ENCODE measurements at places on chromosomes 11 and 22.
A peak's percentile ranks its signal among the peaks of the same experiment; 100 is the strongest.

DNA sequence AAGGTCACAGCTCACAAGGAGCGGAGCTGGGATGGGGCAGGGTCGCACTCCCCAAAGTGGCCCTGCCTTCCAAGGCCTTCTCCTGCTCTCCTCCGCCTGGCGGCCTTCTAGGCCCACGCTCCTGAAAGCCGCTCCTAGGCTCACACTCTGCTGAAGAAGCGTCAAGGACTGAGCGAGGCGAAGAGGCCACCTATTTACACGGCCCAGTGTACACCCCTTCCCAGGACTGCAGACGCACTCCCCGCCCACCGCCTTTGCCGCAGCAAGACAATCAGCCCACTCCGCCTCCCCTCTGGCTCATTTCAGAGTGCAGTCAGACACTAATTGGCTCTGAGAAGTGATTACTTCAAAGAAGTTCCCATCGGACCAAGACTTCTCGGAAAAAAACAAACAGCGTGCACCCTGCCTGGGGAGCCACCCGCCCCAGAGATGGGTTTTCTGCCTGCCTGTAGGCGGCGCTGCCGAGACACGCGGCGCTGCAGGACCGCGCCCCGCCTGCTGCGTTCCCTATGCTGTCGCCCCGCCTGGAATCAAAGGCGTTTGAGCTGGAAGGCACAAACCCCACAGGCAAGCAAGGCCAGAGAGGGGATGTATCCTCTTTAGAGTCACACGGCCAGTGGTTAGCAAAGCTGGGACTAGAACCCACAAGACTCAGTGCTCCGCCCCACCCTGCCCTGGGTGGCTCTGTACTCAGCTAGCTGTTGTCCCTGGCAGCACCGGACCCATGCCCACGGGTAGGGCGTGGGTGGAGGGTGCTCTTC lies 414.8 kb downstream of the BUD13 start:
- DNase-seq: no peak

- no peak for DNase-seq
Measured at GRCh38 chr22:23233084-23233531, 52.8 kb downstream of the BCR start.

DNA sequence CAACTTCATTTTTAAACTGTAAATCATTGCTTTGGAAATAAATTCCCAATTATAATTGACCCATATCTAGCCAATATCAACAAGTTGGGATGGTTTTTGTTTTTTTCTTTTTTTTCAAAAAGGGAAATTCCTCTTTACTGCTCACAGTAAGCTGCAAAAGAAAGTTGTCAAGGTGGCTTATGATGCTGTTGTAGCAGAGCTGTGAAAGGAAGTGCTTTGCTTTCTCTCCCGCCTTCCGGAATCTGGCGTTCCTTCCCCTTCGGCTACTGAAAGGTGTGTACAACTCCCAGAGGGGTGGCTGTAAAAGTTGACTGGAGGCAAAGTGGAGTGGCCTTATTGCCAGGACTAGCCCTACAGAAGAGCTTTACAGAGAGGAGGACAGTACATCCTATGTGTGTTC lies 16.2 kb upstream of the ADSL start:
- no peak for DNase-seq

DNA sequence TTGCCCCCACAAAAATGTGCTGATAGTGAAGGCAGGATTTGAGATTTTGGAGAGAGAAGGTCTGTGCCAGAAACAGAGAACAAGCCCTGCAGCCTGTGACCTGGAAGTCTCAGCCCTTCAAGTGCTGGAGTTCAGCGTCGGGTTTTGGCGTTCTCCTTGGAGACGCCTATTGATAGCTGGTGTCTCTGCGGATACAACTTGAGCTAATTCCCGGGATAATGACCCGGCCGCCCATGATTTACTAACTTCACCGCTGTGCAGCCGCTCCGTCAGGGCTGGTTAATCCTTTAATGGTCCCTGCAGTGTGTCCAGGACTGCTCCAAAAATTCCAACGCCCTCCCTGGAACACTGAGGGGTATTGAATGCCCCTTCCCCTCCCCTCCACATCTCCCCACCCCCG lies 76.6 kb downstream of the WT1 start:
- no peak for DNase-seq

DNA sequence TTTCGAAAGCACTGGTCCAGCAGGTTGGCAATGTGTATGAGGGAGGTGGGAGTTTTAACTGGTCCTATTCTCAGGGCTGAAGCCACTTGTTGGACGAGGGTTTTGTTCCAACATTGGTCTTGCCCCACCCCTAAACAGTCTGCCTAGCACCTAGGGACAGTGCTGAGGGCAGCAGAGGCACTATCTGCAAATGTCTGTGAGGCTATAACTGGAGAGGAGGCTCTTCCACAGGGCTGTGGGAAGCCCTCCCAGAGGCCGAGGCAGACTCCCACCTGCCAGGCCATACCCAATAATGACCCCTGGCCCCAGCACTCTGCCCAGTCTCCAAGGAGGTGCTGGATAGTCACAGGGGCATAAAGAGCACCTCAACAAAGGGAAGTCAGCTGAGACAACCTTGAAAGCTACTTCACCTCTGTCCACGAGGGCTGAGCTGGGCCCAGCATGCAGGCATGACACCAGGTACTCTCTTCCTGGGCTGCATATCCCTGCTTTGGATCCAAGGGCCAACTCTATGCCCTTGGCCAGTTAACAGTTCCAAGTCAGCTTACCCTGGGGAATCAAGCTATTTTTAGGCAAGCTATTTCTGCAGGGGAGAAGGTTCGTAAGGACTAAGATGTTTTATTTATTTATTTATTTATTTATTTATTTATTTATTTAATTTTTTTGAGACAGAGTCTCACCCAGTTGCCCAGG lies 40.2 kb upstream of the SLC25A1 start:
- no peak for DNase-seq

- DNase-seq: no peak
Measured at GRCh38 chr11:132531921-132532320, 1000.4 kb downstream of the OPCML start.

DNA sequence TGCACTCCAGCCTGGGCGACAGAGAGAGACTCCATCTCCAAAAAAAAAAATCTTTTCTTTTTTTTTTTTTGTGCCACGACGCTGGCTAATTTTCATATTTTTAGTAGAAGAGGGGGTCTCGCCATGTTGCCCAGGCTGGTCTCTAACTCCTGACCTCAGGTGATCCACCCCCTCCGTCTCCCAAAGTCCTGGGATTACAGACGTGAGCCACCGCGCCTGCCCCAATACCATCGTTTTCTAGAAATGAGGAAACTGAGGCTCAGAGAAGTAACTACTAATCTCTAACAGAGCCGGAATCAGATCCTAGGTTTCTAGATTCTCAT lies 13.5 kb downstream of the SSH3 start:
- DNase-seq: no peak

- no peak for DNase-seq
Measured at GRCh38 chr22:36769541-36770512, 6.1 kb downstream of the IFT27 start.

DNA sequence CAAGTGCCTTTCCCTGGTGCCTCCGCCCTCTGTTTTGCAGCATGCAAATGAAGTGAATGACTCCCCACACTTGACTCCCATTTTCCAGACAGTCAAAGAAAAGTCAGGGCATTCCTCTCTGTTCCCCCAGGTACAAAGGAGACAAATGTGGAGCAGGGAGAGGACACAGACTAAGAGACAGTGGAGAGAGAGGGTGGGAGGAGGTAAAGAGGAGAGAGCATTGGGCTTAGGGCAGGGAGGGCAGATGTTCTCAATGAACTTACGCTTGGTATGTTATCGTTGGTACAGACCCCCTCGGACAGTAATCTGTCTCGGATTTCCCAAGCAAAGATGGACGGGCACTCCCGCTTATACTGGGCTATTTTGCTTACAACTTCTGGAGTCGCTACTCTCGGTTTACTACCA lies 9.8 kb downstream of the PAX6 start:
- DNase-seq: no peak

- DNase-seq: no peak
Measured at GRCh38 chr11:128428935-128429334, 158.4 kb downstream of the ETS1 start.

DNA sequence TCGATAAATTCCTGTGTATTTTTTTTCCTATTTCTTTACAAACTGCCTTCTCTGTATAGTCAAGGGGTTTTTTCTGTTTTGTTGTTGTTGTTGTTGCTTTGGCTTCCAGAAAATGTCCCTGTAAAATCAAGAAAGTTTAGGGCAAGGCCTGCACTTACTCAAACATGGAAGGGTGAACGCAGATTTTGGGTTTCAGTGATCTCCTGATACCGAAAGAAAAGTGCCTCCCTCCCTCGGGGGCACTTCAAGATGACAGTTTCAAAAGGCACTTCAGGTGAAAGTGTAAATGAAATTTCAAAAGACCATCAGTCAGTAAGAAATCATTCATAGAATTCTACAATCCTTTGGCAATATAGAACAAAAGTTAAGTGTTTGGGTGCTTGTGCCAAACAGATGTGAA lies 43.4 kb upstream of the TMPRSS4 start:
- DNase-seq: no peak

GRCh38 chr11:34824425-34824824 lies 91.8 kb downstream of the APIP start:
- no peak for DNase-seq

DNA sequence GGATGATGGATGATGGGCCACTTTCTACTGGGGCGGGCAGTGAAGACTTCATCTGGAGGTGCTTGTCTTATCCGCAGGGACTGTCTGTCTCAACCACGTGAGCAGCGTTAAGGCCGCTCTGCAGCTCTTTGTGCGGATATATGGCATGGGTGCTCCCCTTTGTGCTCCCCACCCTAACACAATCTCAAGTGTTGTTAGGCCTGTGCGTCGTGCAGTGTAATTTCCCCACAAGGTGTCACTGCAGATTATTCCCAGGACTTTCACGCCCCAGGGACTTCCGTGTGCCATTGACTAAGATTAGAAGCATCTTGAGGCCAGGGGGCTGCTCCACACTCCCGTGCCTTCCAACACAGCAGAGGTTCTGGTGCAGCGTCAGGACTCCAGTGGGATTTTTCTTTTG lies 65.3 kb downstream of the TBC1D22A start:
- no peak for DNase-seq

DNA sequence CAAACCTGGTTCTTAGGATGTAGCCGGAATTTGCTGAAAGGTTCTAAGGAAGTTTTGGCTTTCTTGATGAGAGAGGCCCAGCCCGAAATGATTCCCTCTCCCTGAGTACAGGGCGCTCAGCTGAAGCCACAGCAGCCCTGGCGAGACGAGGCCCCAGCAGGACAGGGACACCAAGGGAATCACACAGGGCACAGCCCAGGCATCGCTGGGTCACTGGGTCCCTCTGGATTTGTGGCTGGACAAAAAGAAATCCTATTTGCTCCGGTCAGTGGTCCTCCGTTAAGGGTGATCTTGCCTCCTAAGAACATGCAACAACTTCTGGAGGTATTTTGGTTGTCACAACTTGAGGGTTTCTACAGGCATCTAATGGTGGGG lies 6.4 kb downstream of the FGF19 start:
- no peak for DNase-seq

DNA sequence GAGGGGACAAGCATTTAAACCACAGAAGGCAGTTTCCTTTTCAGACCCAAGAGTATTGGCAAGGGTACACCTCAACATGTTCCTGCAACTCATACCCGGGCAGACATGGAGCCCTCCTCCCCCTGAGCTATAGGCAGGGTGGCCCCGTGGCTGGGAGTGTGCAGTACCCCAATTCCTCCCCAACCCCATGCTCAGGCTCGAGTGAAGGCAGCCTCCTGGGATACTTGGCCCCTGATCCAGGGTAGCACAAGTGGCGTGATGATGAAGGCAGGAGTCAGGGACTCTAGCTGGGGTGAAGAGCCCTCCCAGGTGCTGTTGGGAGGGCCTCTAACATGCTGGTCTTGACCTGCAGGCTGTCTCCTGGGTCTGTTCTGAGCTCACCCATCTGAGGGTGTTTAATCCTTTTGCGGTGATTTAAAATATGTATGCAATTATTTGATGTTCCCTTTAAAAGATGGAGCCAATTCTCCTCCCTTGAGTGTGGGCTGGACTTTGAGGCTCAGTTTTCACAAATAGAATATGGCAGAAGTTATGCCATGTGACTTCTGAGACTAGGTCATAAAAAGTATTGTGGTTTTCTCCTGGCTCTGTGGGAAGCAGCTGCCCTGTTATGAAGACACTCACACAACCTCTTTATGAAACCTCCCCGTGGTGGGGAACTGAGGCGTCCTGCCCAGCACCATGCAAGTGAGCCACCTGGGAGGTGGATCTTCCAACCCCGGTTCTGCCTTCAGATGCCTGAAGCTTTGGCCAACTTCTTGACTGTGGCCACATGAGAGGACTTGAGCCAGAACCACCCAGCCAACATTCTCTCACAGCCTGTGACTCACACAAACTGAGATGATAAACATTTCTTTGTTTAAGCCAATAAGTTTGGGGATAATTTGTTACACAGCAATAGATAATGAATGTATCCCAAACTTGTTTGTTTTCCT lies 54.7 kb upstream of the NECTIN1 start:
- no peak for DNase-seq

- DNase-seq: peak; percentile 59
Measured at GRCh38 chr11:45922425-45923082, at the start of gene LARGE2. Gene LARGE2, plus strand, starts transcription at chr11:45922656. Its CDS starts 227 bp downstream, at chr11:45922883.

DNA sequence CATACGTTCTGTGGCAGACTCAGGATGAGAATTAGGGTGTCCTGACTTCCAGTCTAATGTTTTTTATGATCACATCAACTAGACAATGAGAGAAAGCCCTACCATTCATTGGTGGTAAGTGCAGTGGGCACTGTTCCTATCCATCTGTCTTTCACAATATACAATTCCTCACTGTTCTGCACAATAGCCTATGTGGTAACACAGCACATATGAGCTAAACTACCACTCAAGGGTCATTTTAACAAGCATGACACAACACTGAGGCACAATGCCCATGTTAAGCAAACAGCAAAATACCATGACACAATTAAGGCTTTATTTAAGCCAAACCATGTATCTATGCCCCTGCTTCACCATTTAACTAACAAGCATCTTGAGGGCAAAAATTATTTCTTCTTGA lies 52.3 kb downstream of the SIK3 start:
- DNase-seq: no peak

- no peak for DNase-seq
Measured at GRCh38 chr11:15613251-15613650, 498.5 kb downstream of the INSC start.

- peak; percentile 25 for DNase-seq
Measured at GRCh38 chr11:88886796-88887195, 179.0 kb downstream of the GRM5 start.

DNA sequence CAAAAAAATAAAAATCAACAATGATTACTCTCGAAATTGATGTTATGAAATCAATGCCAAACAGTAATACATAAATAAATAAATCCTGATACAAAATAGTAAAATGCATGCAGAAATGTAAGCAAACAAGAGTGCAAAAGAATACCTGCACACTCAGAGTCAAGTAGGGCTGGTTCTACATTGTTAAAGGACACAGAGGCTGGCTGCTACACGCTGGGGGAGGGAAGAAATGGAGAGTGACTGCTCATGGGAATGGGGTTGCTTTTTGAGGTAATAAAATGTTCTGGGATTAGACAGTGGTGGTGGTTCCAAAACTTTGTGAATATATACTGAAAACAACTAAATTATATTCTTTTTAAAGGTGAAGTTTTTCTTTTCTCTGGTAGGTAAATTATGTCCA lies 32.1 kb downstream of the MAPK1 start:
- DNase-seq: no peak

All from NCI-H1436 (cell line).